Stimulated activated CD4-positive, alpha-beta T cell treated with anti-CD3 and anti-CD28 coated beads, TNF-alpha, amount 100 ng/mL, for 1 hour (primary cell): ENCODE measurements at places on chromosomes 13 and 19.

GRCh38 chr19:10079031-10079453 lies 7.1 kb upstream of the SHFL start:
- no peak for DNase-seq

GRCh38 chr13:99617474-99618255 lies 116.4 kb downstream of the TM9SF2 start:
- DNase-seq: no peak

DNA sequence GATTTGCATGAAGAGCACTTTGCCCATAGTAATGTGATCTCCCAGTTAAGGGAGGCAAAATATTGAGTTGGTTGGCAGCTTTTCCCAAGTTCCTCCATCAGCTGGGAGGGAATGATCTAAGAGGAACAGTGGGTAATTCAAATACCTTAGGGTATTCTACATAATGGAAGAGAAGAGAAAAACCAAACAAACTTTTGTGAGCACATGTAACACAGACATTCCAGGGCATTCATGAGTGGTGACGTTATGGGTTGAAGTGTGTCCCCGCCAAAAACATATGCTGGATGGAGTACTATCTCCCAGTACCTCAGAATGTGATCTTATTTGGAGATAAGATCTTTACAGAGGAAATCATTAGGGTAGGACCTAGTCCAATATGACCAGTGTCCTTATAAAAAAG lies 220.1 kb downstream of the FOXO1 start:
- no peak for DNase-seq

DNA sequence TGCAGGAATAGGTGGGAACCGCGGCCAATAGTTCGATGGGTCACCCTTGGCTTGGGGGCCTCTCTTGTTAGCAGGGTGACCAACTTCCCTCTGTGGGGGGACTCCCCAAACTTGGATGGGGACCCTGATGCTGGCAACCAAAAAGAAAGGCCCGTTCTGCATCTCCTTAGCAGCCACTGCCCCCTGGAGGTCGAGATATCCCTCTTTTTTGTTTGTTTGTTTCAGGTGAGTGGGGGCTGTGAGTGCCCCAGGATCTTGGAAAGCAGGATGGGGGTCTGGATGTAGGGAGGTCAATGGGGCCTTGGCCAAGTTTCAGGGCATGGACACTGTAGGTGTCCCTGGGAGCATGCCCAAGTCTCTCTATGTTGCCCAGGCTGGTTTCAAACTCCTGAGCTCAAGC lies 7.7 kb upstream of the CRTC1 start:
- no peak for DNase-seq

DNA sequence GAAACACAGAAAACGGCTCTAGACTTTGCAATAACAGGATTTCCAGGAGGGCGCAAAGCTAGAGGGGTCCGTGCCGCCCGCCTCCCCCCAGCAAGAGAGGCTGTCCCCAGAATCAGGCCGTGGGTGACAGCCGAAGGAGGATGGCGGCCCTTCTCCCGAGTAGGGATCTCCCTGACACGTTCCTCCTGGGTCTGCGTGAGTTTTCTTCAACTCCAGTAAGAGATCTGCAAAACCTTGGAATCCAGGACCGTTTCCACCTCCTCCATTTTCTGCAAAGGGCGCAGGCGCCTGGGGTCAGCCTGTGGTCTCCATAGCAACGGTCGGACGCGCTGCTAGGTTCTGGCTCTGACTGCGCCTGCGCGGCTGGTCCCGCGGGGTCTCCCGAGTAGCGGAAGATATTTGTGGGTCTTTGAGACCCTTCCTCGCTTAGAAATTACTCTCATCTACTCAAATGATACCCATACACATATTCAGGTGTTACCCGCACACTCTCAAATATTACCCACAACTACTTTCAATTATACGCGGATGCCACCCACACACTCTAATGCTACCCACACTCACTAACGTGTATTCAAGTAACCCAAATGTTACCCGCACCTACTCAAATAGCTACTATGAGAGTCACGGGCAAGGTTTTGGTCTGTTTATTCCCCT lies 2.1 kb downstream of the PNMA8C start:
- DNase-seq: no peak

- DNase-seq: no peak
These were observed 1077.7 kb upstream of the SLC10A2 start for GRCh38 chr13:104143760-104144416.

- DNase-seq: no peak
These were observed 36.9 kb downstream of the EFNB2 start for GRCh38 chr13:106498571-106498970.

DNA sequence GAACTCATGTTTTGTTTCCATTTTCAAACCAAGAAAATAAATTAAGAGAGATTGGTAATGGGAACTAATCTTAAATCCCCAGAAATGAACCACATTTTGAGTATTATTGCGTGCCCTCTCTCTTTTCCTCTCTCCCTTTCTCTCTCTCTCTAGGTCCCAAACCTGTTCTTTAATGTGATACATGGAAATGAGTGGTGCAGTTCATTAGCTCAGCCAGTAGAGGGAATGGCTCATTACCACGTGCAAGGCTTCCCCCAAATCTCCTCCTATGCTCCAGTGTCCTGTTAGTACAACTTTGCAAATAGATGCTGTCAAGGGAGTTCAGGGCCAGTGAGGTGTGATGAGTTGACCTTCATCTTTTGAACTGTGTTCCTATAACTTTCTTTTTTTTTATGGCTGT lies 178.4 kb downstream of the FGF9 start:
- no peak for DNase-seq

- no peak for DNase-seq
These were observed 15.9 kb upstream of the S1PR4 start for GRCh38 chr19:3162418-3163229.

- no peak for DNase-seq
These were observed 43.5 kb upstream of the SHISA2 start for GRCh38 chr13:26095338-26095737.

GRCh38 chr13:44129418-44129817 lies 244.2 kb upstream of the SERP2 start:
- no peak for DNase-seq

DNA sequence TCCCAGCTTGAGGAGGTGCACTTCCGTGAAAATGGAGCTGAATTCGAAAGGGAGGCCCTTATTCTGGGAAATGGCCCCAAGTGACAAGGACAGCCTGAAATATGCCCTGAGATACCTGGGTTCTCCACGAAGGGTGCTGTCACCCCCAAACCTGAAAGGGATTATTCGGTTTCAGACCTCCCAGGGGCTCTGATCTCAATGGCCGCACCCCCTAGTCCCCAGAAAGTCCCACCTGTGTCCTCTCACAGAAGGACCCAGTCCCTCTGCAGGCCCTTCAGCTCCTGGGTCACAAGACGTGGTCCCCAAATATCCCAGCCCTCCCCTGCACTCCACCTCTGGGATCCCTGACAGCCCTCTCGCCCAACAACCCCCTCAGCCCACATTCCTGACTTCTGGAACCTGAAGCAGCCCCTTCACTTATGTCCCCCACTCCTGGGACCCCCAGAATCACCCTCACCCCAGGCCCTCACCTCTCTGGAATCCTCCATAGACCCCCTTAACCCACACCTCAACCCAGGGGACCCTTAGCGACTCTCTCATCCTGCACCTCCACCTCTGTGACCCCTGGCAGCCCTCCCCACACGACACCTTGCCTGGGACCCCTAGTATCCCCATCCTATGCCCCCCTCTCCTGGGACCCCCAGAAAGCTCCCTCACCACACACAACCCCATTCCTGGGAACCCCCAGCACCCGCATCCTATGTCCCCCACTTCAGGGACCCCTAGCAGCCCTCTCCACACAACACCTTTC lies 606 bp downstream of the SYNGR4 start:
- no peak for DNase-seq

GRCh38 chr19:40642757-40643305 lies 41.7 kb downstream of the LTBP4 start:
- DNase-seq: no peak

DNA sequence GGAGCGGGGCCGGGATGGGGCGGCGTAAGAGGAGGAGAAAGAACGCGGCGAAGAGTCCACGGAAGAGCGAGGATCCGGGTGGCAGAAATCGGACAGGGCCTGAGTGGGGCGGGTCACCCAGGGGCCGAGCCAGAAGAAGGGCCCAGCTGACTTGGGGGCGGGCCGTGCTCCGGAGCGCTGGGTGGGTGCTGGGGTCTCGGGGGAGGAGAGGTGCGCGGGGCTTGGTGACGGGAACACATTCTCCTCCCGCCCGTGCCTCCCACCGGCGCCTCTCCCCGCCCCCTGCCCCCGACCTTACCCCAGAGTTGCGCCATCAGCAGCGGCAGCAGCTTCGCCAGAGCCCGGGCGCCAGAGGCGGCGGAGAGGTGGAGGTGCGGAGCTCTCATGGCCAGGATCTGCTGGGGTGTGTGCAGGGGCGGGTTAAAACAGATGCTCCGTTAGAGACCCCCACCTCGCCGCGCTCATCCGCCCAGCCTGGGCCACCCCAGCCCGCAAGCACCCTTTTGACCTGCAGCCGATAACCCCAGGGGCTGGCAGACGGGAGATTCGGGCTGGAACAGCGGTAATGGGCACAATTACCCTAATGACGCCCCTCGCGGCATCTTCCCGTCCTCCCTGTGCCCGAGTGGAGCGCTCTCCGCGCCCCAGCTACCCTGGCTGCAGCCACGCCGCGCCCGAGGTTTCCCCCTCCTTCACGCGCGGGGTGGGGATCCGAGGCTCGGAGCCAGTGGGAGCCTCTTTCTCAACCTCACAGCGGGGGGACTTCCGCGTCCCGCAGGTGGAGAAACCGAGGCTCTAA lies 565 bp downstream of the KLK10 start:
- no peak for DNase-seq

DNA sequence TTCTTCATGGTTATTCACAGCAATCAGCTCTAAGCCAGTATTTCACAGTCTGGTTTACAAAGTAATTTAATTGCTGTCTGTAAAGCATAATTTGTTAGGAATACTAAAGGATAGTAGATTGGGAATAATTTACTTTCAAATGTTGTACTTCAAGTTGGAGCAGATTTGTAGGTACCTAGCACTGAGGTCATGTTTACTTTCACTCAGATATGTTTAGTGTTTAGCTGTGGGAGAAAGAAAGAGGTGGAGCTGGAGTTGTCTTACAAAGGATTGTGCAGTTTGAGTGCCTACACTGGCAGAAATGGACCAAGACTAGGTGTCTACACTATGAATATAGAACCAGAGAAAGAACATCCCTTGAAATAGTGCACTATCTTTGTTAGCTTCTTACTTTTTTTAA lies 464.6 kb downstream of the PCDH9 start:
- no peak for DNase-seq

GRCh38 chr19:34351382-34351826 lies 13.6 kb upstream of the GPI start:
- no peak for DNase-seq

GRCh38 chr13:24207841-24208667 lies 47.5 kb downstream of the SPATA13 start:
- DNase-seq: no peak

- DNase-seq: no peak
These were observed 151.7 kb downstream of the EFNB2 start for GRCh38 chr13:106383791-106384190.

GRCh38 chr19:46840498-46840942 lies 10.1 kb downstream of the AP2S1 start:
- peak; percentile 29 for DNase-seq

GRCh38 chr19:43532571-43532961 lies 422 bp upstream of the ZNF575 start:
- DNase-seq: no peak

DNA sequence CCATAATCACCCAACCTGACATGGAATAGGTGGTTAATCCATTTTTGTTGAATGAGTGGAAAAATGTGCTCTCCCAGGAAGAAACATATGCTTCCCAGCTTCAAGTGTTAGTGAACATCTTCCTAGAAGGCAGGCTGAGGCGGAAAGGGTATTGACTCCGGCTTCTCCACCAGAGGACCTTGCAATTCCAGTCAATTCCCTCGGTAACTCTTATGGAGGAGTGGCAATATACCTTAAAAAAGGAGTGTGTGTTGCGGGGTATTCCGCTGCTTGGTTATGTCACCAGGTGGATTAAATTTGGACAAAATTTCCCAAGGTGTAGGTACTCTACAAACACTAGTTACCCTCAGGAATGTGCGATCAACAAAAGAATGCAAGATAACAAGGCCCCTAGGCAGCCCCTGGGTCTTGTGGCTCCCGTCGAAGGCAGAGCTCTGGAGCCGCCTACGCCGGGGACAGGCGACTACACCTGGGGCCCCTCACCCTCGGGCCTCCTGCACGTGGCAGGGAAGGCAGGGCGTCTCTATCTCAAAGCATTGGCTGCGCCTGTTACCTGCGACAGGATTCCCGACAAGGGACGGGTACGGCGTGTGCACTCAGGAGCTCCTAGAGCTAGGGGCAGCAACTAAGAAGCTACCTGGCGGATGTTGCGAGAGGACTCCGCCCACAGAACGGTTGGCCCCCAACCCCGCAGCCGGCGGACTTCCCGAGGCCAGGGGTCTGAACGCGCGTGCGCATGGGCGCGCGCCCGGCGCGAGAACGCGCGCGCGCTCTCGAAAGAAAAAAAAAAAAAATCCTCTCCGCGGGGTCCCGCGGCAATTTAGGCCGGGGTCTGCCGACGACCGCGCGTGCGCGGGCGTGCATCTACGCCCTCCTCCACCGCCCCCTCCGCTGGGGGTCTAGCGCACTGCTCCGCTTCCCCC lies at the start of gene WDR87:
WDR87 (minus strand) TSS at position 649 of the 923 bp plus-strand sequence. CDS start 8,355 bp downstream, outside the sequence.
- peak; percentile 7 for DNase-seq
